ENCODE measurements at places on chromosomes 2 and 18. TPM values are rescaled to one million over a fixed set of nuclear protein-coding genes. Genes with fewer than 3 reads are reported as not detected.
A peak's percentile ranks its signal among the peaks of the same experiment; 100 is the strongest.

CCT4 gene
- 406 TPM for total RNA-seq

MLPH gene
- total RNA-seq = not detected

CXCR1 gene
- total RNA-seq = not detected

CYP27C1 gene
- total RNA-seq = 0.30 TPM

DNA sequence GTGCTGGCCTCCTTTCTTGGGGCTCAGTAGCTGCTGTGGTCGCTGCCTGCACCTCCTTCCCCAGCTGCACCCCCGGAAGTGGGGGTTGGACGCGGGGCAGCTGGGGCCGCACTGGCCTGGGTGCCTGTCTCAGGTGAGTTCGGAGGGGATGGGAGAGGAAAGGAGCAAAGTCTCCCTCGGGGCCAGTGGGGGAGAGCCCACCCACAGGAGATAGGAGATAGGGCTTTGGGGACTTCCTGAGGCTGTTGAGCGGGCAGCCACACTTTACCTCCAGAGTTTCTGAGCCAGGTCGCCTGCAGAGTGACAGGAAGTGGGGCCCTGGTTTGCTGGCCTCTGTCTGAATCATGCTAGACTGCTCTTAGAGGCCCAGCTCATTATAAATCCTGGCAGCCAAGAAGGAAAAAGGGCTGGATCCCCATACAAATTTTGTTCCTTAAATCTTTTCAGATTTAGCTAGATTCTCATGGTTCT lies 8.1 kb downstream of the MBP start:
- no peaks in the 10 kb centered on the region for H3K4me1 ChIP-seq
- H3K4me3 ChIP-seq = no peak overlapping the region
- H3K27me3 ChIP-seq = no peaks in the 10 kb centered on the region
- H3K27ac ChIP-seq = no peak overlapping the region
- no peak for DNase-seq

DNA sequence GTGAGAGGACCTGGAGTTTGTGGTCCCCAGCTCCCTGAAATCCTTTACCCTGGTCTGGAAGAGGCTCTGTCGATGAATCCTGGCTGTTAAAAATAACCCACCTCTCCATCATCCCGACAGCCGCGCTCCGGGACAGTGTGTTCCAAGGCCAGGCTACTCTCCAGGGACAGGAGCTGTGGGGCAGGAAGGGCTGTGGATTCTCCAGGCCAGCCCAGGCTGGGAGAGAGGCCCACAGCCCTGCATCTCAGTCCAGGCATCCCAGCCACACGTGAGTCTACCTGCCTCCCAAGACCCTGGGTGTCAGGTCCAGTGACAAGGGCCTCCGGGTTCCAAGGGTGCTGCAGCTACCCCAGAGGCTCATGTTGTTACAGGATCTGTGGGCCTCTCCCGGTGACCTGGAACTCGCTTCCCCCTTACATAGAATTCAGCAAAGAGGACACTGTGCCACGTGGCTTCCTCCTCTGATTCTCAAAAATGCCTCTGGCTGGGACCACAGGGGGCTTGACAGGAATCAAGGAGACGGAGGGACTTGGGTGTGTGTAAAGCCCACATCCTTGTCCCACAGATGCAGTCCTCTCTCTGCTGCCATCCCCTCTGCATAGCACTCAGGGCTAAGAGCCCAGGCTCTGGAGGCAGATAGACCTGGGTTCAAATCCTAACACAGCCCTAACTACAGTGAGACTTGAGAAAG lies 17.3 kb downstream of the ADRA2B start:
- no peaks in the 10 kb centered on the region for H3K27me3 ChIP-seq
- no peaks in the 10 kb centered on the region for H3K36me3 ChIP-seq
- H3K4me3 ChIP-seq = no peak overlapping the region
- peak; percentile 2 for DNase-seq
- H3K27ac ChIP-seq = no peak overlapping the region
- H3K4me1 ChIP-seq = peaks cover 5% of the 10 kb centered on the region

GRCh38 chr18:77129150-77129551 lies 3.4 kb downstream of the MBP start:
- H3K36me3 ChIP-seq = no peaks in the 10 kb centered on the region
- H3K4me3 ChIP-seq = no peak overlapping the region
- H3K27ac ChIP-seq = no peak overlapping the region
- no peaks in the 10 kb centered on the region for H3K4me1 ChIP-seq
- no peaks in the 10 kb centered on the region for H3K27me3 ChIP-seq
- DNase-seq = no peak

DNA sequence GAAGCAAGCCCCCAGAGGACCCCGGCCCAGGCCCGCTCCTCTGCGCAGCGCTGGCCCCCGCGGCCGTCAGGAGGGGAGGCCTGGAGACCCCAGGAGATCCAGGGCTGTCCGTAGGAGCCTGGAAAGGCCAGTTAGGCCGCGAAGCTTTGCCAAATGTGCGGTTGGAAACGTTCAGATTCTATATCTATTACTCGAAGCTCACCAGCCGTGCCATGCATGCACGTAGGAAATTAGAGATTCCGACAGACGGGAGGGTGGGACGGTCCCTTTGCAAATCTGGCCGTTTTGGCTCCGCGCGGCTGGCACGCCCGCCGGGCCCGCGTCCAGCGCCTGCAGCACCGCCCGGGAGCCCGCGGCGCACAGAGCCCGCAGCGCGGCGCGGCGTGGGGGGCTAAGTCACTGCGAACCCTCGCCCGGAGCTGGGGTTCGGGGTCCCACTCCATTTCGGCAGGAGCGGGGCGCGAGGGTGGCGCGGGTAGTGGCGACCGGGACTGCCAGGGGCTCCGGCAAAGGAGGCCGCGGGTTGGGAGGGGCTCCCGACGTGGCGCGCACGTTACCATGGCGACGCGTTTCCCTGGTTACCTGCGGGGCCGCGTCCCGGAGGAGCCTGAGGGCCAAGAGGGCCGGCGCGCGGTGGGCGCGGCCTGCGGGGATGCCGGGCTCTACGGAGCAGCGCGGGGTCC lies 488.6 kb upstream of the SMIM21 start:
- H3K27ac ChIP-seq = no peak overlapping the region
- H3K27me3 ChIP-seq = no peaks in the 10 kb centered on the region
- no peaks in the 10 kb centered on the region for H3K36me3 ChIP-seq
- no peaks in the 10 kb centered on the region for H3K4me1 ChIP-seq
- DNase-seq = no peak

- no peak overlapping the region for H3K27ac ChIP-seq
- no peaks in the 10 kb centered on the region for H3K4me1 ChIP-seq
- no peaks in the 10 kb centered on the region for H3K36me3 ChIP-seq
- no peak overlapping the region for H3K4me3 ChIP-seq
- H3K27me3 ChIP-seq = no peaks in the 10 kb centered on the region
- no peak for DNase-seq
Measured at GRCh38 chr18:56021809-56022195, 433.8 kb upstream of the TCF4 start.

- H3K27ac ChIP-seq = no peak overlapping the region
- no peaks in the 10 kb centered on the region for H3K27me3 ChIP-seq
- DNase-seq = peak; percentile 29
- H3K4me3 ChIP-seq = no peak overlapping the region
- H3K36me3 ChIP-seq = no peaks in the 10 kb centered on the region
Measured at GRCh38 chr2:106358081-106358480, 110.1 kb downstream of the RGPD3 start.

DNA sequence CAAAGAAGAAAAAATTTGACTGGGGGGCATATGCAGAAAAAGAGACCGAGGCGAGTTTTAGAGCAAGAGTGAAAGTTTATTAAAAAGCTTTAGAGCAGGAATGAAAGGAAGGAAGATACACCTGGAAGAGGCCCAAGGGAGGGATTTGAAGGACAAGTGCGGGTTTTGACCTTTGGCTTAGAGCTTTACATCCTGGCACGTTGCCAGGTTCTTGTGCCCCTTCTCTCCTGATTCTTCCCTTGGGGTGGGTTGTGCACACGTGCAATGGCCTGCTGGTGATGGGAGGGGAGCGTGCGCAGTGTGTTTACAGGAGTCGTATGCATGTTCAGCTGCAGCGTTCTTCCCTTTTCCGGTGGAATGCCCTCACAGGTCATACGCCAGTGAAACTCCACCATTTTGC lies 208.8 kb downstream of the NBAS start:
- no peaks in the 10 kb centered on the region for H3K27me3 ChIP-seq
- no peak overlapping the region for H3K4me3 ChIP-seq
- no peak overlapping the region for H3K27ac ChIP-seq
- H3K36me3 ChIP-seq = no peaks in the 10 kb centered on the region

DNA sequence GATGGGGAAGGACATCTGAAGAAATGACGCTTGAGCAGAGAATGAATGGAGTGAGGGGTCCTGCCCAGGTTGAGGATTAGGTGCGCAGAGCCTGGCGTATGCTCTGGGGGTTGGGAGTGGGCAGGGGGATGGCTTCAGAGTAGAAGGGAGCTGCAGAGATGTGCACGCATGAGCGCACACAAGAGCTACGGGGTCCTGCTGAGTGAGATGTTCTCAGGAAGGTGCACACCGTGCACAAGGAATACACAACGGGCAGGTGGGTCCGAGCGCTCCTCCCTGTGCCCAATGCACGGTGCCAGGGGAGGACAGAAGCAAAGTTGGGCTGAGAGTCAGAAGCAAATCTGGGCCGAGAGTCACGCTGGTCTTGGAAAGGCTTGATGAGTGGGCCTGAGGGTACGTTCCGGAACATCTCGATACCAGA lies 25.5 kb downstream of the TWIST2 start:
- DNase-seq = no peak
- H3K4me1 ChIP-seq = no peaks in the 10 kb centered on the region
- no peak overlapping the region for H3K27ac ChIP-seq
- H3K4me3 ChIP-seq = no peak overlapping the region
- H3K27me3 ChIP-seq = peaks cover 6% of the 10 kb centered on the region

- no peaks in the 10 kb centered on the region for H3K4me1 ChIP-seq
- no peak overlapping the region for H3K27ac ChIP-seq
- DNase-seq = no peak
Measured at GRCh38 chr18:71223486-71223885, 934.6 kb downstream of the SOCS6 start.
